Colonic mucosa (tissue), 4 donors: ENCODE measurements at places on chromosomes 1 and 21.

DNA sequence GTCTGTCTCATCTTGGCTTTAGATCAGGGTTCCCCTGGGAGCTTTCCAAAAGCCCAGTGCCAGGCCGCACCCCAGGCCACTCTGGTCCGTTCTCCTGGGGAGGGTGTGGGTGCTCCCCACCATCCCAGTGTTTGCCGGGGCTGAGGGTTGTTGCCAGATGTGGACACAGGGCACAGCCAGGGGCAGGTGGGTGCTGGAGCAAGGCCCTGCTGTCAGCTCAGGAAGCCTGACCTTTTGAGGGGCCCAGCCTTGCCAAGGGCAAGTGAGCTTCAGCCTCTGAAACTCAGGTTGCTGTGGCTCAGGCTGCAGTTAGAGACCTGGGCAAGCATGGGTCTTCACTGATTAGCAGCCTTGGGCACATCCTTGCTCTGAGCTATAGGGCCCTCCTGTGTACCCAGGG, 22.8 kb upstream of the ZBTB21 start:
- DNase-seq: no peak

- DNase-seq: peak; percentile 55
These were observed 102.1 kb downstream of the JAK1 start for GRCh38 chr1:64864018-64864940.

DNA sequence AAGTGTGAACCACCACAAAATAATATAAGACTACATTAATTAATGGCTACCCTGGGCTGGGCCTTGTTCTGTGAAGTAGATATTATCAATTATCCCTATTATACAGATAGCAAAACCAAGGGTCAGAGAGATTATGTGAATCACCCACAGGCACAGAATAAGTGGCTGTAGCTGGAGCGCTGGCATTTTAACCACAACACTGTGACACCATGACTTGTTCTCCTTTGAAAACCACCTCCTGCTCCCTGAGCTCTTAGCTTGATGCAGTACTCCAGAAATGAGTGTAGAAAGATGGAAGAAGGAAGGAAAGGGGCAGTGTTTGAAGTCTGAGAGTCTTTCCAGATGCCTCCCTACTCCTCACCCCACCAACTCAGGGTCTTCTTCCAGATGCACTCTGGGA, 29.5 kb upstream of the JUN start:
- no peak for DNase-seq

DNA sequence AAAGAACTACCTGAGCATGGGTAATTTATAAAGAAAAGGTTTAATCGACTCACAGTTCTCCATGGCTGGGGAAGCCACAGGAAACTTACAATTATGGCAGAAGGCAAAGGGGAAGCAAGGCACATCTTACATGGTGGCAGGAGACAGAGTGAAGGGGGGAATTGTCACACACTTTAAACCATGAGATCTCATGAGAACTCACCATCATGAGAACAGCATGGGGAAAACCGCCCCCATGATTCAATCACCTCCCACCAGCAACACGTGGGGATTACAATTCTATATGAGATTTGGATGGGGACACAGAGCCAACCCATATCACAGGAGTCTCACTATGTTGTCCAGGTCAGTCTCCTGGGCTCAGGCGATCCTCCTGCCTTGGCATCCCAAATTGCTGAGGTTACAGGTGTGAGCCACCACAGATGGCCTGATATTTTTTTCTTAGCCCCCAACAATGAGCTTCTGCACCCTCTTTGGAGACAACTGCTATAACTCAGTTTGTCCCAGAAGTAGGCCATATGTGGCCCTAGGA, 22.5 kb upstream of the MORC3 start:
- no peak for DNase-seq

DNA sequence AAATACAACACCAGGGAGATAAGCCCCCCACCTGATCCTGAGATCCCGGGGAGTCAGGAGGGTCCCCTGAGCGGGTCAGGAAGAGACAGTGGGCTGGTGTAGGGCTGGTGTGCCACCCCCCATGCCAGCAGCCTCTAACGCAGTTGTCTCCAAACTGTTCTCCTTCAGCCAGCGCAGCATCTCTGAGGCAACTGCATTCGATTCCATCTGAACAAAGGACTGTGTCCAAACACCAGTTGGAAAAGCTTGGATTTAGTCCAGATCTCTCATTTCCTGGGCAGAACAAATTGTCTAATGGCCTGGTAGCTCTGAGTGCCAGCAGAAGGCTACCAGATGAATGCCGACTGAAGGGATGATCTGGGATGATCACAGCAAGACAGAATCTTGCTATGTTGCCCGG, 44.1 kb upstream of the EIF4G3 start:
- DNase-seq: no peak

DNA sequence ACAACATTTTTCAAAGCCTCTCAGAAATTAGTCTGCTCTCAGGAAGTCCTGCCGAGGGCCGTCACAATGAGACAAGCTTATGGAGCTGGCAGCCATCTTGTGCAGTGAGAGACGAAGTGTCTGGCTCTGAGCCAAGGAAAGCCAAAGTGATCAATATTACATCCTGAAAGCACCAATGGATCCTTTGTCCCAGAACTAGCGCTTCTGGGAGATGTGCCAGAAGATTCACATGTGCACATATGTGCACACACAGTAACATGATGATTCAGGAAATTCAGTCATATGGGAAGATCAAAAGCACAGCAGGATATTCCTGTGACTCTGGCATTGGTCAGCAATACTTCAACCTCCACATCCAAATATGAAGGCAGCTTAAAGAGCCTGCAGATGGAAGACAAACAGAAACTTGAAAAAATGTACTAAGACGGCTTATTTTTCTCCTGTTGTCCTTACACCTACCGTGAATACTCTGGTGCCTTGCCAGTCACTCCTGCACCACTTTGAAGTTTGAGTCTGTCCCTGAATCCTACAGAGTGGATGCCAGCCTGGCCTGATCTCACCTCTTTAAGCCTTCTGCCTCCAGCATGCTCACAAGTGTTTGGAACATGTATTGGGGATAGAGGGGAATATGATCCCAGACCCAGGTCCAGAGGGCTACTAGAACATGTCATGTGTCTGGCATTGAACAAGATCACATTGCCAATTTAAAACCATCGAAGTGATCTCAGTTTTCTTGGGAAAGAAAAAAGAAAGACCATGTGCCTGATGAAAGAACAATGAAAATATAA, 44.5 kb upstream of the PRRX1 start:
- DNase-seq: no peak

GRCh38 chr1:14999441-14999840, 154.1 kb upstream of the TMEM51 start:
- no peak for DNase-seq

GRCh38 chr1:88462096-88462487, 222.0 kb upstream of the PKN2 start:
- no peak for DNase-seq

- no peak for DNase-seq
These were observed 18.2 kb downstream of the NTNG1 start for GRCh38 chr1:107158991-107159390.

GRCh38 chr1:219385787-219386427, 212.2 kb downstream of the LYPLAL1 start:
- DNase-seq: peak; percentile 28

DNA sequence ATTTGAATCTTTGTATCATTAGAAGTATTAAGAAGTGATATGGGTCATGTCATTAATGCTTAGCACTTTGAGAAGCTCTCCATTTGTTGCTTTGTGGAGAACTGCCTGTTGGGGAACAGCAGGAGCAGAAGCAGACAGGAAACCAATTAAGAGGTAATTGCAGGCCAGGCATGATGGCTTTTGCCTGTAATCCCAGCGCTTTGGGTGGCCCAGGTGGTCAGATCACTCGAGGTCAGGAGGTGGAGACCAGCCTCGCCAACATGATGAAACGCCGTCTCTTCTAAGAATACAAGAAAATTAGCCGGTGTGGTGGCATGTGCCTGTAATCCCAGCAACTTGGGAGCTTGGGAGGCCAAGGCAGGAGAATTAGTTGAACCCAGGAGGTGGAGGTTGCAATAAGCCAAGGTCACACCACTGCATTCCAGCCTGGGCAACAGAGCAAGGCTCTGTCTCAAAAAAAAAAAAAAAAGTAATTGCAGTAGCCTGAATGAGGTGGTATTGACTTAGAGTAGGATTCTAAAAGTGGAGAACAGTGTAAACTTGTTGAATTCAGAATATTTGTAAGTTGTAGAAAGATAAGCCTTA, 57.8 kb upstream of the FASLG start:
- DNase-seq: no peak

- DNase-seq: no peak
These were observed 2.2 kb downstream of the KRTAP19-1 start for GRCh38 chr21:30478004-30478403.

GRCh38 chr1:24120965-24121364, 9.0 kb upstream of the MYOM3 start:
- DNase-seq: no peak

DNA sequence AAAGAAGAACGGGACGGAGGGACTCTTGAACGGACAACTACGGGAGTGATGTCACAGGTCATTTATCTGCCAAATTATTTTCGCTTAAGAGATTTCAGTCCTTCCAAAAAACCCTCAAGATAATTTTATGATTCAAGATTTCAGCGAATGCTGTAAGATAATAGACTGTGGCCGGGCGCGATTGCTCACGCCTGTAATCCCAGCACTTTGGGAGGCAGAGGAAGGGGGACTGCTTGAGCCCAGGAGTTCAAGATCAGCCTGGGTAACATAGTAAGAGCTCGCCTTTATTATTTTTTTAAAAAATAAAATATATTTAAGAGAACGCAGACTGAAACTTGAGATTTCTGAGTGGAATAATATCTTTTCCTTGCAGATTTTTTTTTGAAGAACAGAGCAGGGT, 609 bp downstream of the RWDD2B start:
- no peak for DNase-seq

DNA sequence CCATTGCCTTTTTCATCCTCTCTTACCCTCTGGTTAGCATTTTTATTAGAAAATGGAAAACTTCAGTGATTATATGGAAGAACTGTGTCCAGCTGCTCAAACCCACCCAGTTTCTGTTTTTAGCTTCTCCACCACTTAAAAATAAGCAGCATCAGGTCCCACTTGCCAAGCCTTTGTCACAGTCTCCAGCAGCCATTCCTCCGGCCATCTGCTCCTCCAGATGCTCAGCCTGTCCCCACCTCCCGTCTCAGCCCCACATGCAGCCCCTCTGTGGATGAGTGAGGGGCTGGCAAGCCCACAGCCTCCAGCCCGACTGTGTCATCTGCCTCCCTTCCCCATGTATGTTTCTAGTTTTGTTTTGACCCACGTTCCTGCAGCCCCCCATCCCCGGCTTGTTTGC, 289.7 kb downstream of the HHAT start:
- no peak for DNase-seq

DNA sequence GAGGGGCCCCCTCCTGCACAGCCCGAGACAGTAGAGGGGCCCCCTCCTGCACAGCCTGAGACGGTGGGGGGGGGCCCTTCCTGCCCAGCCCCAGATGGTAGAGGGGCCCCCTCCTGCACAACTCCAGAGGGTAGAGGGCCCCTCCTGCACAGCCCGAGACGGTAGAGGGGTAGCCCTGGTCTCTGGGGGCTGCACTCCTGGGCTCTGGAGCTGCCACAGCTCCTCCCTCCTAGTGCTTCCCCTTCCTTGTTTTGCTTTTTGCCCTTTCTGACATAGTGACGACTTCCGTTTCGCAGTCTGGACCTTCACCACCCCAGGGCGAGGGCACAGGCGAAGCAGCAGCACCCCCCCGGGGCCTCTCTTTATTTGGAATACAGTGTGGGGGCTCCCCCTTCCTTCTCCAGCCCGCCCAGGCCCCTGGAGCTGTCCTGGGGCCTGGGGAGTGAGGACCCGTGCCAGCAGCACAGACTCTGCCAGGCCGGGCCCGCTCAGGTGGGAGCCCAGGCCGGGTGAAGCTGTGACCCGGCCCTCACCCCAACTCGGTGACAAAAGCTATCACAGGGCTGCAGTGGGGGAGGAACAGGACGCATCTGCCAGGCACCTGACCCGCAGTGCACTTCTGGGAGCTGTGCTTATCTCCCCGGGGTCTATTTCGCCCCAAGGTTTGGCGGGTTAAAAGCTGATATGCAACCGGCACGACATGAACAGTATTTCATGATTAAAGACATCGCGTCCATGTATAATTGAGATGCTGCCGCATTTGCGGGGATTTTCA, 1.1 kb upstream of the PRXL2B start:
- peak; percentile 83 for DNase-seq
